Lower leg skin (tissue), 4 donors: ENCODE measurements at places on chromosomes 13 and 19.

DNA sequence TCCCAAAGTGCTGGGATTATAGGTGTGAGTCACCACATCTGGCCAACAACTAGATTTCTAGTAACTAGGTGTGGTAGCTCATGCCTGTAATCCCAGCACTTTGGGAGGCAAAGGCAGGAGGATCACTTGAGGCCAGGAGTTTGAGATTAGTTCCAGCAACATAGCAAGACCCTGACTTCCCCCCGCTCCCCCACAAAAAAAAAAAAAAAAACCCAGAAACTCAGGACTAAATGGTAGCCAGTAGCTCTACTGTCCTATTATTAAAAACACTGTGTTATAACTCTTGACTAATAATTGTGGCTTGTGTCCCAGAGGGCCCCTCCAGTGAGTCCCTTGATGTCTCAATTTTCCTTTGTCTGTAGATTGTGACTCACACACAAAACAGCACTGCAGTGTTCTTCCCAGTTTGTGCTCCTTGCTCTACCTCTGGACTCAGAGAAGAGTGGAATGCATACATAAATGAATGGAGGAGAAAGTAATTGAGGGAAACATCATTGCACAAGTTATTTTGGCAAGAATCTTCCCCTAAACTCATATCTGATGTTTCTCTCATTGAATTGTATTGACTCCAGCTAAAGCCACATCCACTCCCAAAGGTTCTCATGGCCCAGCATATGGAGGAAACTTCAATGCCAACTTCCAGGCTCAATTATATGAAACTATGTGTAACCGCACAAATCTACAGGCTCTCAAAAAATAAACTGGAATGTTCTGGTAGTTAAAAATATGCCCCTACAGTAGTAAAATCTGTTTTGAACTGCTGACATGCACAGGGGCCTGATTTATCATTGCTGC is 8.8 kb downstream of the TPT1 start:
- DNase-seq = peak; percentile 53

GRCh38 chr19:53771144-53771543 is 53.0 kb downstream of the NLRP12 start:
- DNase-seq = no peak

- DNase-seq = peak; percentile 97
Measured at GRCh38 chr19:35644987-35645679, 3.0 kb upstream of the COX6B1 start.

DNA sequence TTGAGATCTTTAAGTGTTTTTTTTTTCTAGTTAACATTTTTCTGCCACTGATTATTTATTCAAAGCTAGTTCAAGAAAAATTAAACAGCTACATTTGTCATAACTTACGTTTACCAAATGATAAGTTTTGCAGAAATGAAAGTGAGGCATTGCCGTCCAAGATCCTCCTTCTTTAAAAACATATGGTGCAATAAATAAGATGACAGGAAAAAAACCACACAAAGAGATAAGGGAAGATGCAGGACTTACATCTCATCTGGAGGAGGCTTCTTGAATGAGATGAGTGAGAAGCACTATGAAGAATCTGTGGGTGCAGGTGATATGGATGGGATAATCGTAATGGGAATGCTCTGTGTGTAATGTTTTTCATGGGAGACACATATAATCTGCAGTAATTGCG is 12.4 kb downstream of the TNFSF13B start:
- no peak for DNase-seq

DNA sequence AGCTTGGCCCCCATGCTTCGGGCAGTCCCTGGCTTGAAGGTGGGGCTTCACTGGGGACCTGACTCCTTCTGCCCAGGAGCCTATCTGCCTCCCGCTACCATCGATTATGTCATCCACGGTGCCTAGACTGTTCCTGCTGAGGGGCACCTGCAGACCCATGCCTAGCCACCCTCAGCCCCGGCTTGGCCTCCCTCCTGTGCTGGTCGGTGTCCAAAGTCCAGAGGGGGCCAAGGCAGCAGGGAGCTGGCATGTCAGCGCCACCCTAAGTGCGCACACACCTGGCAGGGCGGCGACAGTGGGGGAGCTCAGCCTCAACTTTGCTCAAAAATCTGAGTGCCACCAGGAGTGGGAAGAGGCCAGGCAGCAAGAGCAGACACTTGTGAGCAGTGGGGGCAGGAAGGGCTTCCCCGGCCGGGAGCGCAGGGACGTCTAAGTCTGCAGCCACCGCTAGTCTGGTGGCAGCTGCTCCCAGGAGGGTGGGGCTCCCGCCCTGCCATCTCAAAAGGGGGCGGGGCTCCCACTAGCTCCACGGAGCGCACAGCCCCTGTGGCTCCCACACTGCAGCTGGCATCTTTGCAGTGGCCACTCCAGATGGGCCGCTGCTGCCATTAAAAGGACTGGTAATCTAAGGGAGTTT is 13.5 kb upstream of the URAD start:
- peak; percentile 57 for DNase-seq

GRCh38 chr19:18291590-18292461 is 10.4 kb upstream of the JUND start:
- peak; percentile 97 for DNase-seq

GRCh38 chr19:11539495-11540365 is 1.1 kb downstream of the CNN1 start:
- no peak for DNase-seq

GRCh38 chr13:91097269-91097668 is 250.2 kb upstream of the MIR17HG start:
- DNase-seq = no peak

DNA sequence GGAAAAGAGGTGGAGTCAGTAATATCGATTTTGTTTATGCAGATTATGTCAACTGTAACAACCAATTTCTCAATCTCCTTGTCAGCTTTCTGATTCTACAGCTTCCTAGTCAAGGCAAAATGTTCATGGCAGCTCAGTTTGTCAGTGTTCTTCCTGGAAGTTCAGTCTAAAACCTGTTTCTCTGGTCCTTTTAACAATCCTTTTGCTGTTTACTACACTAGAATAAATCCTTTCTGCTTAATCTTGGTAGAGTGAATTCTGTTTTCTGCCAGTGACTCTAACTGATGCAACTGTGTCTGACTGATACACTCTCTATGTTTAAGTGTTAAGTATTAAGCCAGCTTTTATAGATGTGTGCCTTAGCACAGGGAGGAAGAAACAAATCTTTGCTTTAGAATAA is 516.9 kb upstream of the KLF12 start:
- no peak for DNase-seq

DNA sequence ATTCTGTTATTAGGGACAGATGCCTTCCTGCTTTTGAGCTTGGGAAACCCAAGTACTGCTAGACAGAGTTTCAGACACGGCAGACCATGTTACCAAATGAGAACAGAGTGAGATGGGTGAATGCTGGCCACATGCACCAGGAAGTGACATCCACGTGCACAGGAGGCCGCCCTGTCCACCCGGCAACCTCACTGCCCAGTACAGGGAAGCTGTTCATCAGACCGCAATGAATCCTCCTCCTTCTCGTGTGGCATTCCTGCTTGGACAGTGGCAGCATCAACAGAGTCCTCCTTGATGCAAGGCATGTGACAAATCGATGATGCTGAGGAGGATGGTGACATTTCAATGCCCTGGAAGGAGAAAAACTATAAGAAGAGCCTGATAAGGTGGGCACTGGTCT is 191.0 kb upstream of the SOX1 start:
- DNase-seq = no peak

DNA sequence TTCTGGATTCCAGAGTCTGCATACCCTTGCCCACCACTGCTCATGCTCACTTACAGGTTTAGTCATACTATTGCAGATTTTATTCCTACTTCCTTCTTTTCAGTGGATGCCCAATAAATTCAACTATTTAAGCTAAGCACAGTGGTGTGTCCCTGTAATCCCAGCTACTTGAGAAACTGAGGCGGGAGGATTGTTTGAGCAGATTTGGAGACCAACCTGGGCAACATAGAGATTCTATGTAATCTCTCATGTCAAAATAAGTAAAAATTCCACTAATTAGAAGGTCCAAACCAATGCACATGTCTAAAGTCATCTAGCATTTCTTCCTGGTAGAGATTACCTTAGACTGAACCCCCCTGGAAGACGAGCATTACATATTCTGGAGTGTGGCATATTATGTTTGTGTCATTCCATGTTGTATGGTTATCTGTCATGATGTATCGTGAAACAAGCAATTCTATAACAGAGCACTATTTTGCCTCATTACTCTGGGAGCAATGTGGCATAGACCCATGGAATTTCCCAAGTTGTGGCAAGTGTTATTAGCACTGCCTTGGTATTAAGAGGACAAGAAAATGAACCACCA is 8.3 kb downstream of the HMGB1 start:
- no peak for DNase-seq
